Activated T-helper 9 cell treated with anti-CD3 and anti-CD28 coated beads, Interleukin-2, amount 50 U/mL, for 16 hours (primary cell): ENCODE measurements at places on chromosomes 3 and 15.

DNA sequence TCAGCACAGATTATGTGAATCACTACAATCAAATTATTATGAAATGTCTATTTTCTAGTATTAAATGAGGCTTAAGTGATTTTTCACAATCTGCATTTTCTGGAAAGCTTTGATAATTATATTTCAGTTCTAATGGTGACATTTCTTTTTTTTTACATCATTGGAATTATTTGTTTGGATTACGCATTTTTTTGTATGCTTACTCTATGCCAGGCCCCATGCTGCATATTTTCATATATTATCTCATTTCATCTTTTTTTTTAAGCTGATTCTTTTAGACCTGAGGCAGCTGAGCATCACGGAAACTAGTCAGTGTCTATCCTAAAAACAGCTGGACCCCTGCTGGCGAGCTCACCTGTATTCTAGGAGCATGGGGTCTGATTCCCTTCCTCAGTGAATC, 31.1 kb downstream of the SLCO3A1 start:
- DNase-seq: no peak

- DNase-seq: no peak
Observed at GRCh38 chr3:78967061-78967460, 800.7 kb downstream of the ROBO1 start.

GRCh38 chr15:78996894-78997275, 52.0 kb upstream of the CTSH start:
- no peak for DNase-seq

GRCh38 chr3:152438181-152438580, 169.5 kb downstream of the MBNL1 start:
- no peak for DNase-seq

GRCh38 chr3:157117875-157118654, 41.9 kb downstream of the CCNL1 start:
- DNase-seq: no peak

DNA sequence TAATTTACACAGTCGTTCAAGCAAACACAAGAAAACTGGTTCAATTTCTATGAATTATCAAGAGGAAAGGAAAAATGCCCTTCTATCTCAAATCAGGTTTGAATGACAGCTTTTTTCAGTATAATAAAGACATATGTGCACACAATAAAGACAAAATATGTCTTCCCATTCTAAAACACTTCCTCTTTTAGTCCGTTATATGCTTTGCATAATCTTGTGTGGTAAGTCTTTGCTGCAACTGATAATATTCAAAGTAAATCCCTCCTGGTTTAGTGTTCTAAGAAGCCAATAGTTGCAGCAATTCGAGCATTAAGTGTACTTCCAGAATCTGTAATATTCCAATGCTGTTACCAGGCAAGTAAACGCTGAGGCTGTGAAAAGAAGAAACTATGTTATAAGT, 43.7 kb upstream of the MAPKBP1 start:
- no peak for DNase-seq

GRCh38 chr3:192255839-192256238, 471.5 kb downstream of the FGF12 start:
- DNase-seq: no peak

GRCh38 chr15:38683382-38684242, 119.0 kb upstream of the RASGRP1 start:
- peak; percentile 47 for DNase-seq

DNA sequence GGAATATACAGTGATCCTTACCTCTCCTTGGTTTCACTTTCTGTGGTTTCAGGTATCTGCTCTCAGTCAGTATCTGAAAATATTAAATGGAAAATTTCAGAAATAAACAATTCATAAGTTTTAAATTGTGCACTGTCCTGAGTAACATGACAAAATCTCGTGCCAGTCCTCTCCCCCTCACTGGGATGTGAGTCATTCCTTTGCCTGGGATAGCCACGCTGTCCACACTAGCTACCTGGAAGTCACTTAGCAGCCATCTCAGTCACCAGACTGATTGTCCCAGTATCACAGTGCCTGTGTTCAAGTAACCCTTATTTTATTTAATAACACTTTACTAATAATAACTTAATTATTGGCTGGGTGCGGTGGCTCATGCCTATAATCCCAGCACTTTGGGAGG, 15.3 kb upstream of the KLHL25 start:
- no peak for DNase-seq

GRCh38 chr3:198061119-198062067, 101.4 kb downstream of the LMLN start:
- no peak for DNase-seq

- DNase-seq: no peak
Observed at GRCh38 chr3:3199306-3199705, 19.8 kb upstream of the CRBN start.

GRCh38 chr3:12158387-12159226, at the start of gene TIMP4:
Gene TIMP4, minus strand, starts transcription at chr3:12158912. Its CDS starts 72 bp downstream, at chr3:12158840.
- DNase-seq: no peak

DNA sequence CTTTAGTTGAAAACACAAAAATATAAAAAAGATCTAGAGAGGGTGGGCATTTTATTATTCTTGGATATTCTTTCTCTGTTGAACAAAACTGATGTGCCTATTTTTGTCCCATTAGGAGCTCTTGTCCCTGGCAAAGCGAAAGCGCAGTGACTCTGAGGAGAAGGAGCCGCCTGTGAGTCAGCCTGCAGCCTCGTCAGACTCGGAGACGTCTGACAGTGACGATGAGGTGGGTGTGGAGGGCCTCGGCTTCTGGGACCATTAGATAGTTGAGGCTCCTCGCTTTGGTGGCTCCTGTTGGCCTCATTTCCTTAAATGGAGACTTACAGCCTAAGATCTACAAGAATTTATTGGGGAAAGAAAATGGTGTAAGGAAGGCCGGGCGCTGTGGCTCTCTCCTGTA, 21.3 kb downstream of the RTF1 start:
- DNase-seq: no peak

- DNase-seq: no peak
Observed at GRCh38 chr3:155007729-155008128, 72.4 kb upstream of the MME start.

GRCh38 chr3:58034738-58035523, 26.7 kb downstream of the FLNB start:
- no peak for DNase-seq

DNA sequence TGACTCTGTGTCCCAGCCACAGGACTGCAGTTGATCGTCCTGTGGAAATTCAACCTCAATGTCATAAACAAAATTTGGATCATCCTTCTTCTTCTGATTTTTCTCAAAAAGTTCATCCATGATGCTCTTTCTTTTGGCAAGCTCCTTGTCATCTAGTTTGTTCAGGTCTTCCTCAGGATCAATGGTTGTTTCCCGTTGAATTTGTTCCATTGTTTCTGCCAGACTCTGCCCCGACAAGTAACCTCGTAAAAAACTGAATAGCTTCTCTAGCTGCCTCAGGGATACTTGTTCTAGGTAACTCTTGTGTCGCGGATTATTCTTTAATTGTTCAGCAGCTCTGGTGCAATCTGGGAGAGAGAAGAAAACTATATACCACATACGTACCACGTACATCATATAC, 4.5 kb downstream of the CEP19 start:
- no peak for DNase-seq

DNA sequence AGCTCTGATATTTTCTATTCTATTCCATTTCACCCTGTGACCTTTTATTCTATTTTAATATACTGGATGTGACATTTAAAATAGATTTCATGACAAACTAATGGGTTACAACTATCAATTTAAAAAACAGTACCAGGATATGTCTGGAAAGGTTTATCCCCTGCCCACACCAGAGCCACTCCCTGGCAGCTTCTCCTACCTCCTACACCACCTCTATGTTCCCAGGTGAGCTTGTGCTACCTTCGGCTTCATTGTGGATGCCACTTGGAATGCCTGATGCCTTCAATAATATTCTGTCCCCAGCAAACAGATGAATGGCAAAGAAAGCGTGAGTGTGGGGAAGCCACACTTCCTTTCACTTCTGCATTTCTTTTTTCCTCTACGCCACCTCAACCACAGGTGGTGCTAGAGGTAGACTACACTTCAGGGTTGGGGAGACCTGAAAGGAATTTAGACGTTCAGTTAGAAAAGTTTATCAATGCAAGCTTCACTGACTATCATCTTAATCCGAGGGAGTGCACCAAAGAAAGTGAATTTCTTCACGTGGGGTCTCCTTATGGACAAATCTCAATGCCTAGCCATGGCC, 213.0 kb downstream of the SSR3 start:
- no peak for DNase-seq

DNA sequence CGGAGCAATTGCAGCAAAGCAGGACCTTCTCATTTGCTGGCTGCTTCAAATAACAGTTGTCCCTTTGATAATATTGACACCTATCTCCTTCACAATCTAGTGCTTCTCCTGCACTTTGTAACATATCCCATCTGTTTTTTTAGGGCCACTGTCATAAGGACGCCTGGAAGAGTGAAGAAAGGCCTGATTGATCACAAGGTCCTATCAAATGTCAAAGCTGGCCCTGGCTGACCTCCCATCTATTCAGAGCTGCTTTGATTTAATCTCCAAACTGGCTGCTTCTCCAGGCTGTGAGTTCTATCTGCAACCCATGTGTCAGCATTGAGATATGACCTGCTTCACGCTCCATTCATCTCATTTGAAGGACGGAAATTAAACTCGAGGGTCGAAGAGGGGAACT, 601.2 kb upstream of the KCNMB2 start:
- DNase-seq: no peak

DNA sequence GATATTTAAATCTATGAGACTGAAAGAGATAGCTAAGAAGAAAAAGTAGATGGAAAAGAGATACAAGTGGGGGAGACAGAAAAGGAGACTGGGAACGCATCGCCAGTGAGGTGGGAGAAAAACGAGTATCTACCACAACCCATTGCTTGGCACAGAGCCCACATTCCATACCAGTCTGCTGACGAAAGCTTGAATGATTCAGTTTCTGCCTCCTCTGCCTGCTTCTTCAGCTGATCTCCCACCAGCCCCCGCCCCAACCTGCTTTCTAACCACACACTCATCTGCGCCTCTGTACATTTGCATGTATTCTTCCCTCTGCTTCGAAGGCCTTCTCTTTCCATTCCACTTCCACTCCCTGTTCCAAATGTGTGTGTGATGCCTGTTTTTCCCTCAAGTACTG, 188.1 kb downstream of the USP13 start:
- no peak for DNase-seq

GRCh38 chr3:11211531-11212298, 57.4 kb downstream of the HRH1 start:
- DNase-seq: no peak

GRCh38 chr15:57183041-57183440, 193.3 kb upstream of the CGNL1 start:
- no peak for DNase-seq

GRCh38 chr15:82677720-82678323, 30.7 kb upstream of the CPEB1 start:
- DNase-seq: no peak

- no peak for DNase-seq
Observed at GRCh38 chr3:8197384-8197783, 304.2 kb upstream of the LMCD1 start.

DNA sequence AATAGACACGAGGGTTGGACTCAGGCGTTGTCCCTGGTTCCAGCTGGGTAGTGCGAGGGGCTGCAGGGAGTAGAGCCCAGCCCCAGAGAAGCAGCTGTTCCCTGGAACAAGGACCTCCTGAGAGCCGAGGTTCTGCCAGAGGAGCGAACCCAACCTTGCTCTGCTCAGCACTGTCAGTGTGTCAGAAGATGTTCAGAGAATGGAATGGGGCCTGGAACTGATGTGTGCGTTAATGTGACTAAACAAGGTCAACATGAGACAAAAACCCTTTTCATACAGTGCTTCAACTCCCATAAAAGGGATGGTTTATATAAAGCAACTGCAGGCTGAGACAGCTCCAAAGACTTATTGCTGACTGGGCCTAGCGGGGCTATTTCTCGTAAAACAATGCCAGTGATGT, 35.5 kb upstream of the HACD2 start:
- no peak for DNase-seq

DNA sequence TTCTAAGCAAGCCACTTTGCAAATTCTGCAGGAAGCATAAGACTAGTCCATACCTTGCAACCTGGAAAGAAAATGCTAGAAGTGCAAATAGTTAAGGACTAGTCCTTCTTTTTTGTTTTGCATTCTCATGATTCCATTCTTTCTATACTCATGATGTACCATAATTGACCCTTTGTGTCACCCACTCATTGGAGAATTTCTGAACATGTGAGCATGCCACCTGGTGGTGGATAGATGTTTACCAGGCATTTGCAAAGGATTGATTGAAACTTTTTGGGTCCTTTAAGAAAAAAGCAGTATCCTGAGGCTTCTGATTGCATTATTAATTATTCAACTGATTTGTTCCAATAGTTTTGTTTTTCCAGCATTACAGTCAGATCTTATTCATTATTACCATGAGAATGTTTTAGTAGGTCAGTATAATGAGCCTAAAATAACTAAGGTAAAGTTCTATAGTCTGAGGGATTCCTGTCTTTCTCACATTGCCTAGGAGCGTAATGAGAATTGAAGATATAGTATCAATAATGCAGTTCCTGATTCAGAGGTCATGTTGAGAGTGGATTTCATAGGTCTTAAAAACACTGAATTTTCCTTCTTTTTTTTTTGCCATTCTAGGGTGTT, 20.2 kb upstream of the DIPK2A start:
- DNase-seq: no peak

DNA sequence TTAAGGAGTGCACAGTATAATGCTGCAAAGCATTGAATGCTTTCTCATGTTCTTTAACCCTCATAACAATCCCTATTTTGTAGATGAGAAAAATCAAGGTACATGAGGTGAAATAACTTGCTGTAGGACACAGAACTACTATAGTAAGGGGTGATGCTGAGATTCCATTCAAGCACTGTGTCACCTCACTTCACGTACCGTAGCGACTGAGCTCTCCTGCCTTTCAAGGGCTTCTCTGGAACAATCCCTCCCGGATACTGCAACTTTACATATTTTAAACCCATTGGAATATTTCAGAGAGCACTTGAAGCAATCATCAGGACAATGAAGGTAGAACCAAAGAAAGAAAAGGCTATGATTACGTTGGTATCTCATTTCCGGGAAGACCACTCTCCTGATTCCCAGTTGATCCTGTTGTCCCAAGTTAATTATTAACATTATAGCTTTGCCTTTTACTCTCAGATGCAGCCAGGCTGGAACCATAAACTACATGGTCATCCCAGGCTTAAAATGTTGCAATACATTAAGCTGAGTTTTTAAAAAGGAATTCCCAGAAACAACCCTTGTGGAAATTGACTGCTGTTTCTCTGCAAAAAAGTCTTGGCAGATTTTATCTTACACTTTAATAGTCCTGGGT, 252.2 kb upstream of the IGF1R start:
- no peak for DNase-seq

DNA sequence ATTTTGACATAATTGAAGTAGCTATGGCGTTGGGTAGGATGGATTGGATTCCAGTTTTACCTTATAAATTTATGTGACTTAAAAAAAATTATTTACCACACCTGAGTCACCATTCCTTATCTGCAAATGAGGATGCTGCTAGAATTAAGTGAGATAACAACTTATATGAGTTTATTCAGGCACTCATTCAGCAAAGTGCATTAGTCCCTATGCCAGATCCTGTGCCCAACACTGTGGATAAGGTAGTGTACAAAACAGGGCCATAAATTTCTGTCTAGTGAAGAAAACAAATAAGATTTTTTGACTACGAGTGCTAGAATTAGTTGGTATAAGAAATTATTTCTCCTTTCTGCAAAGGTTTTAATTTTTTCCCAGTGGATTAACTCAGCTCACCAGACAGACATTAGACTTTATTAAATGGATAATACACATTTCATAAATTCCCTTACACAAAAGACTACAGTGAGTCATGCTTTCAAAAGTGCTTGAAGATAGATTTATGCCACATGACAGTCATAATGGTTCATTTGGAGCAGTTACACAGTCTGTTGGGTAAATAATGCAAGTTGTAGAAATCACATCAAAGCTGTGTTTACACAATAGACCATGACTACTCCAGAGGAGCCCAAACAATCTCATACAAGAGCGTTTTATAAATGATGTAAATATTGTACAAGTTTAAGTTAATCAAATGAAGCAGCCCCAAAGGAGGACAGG, 129.9 kb upstream of the TGFBR2 start:
- DNase-seq: no peak
